NCI-H748 treated with DMSO at 0.1 percent for 48 hours (cell line): ENCODE measurements at places on chromosomes 6 and 20.
A peak's percentile ranks its signal among the peaks of the same experiment; 100 is the strongest.

- no peak for DNase-seq
Measured at GRCh38 chr6:313917-314316, 21.6 kb downstream of the DUSP22 start.

DNA sequence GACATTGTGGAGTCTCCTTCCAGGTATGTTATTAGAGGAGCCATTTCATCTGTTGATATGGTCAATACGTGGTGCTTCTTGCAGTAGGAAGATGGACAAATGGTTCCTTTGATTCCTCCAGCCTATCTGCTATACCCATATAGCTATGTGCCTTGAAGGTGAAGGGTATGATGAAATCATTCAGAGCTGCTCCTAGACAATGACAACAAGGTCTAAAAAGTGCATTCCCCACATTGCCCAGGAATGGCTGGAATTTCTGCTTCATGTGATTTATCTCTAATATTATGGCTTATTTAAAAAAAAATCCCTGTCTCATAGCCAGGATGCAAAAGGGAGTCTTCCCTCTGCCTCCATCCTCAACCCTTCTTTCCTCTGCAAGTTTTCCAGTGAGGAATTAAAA lies 14.1 kb downstream of the DAAM2 start:
- DNase-seq: no peak

GRCh38 chr20:63597651-63598478 lies 23.8 kb upstream of the HELZ2 start:
- DNase-seq: no peak

- no peak for DNase-seq
Measured at GRCh38 chr6:97052152-97052787, 127.7 kb downstream of the KLHL32 start.

GRCh38 chr20:57582432-57583288 lies 21.8 kb downstream of the PCK1 start:
- DNase-seq: peak; percentile 47

DNA sequence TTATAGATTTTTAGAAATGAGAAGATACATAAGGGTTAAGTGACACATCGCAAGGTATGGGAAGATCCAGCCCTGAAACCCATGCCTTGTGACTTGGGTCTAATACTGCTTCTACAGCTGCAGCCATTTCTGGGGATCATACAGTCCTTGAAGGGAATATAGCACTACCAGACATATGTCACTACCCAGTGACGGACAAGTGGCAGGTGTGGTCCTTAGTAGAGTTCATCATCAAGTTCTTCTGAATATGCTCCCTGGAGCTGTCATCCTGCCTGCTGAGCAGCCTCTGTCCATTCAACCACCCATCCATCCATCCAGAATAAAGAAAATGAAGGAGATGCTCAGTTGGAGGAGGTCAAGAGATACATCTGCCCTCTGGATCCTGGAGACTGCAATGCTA lies 118.6 kb upstream of the ASF1A start:
- DNase-seq: no peak
